ENCODE measurements at places on chromosomes 16 and 17. TPM values are rescaled to one million over a fixed set of nuclear protein-coding genes. Genes with fewer than 3 reads are reported as not detected.

The CDRT15 gene
- not detected for polyA plus RNA-seq

The UQCRC2 gene
- 155 TPM for polyA plus RNA-seq

The SPNS2 gene
- polyA plus RNA-seq = not detected

The C16orf46 gene
- polyA plus RNA-seq = 1.2 TPM

The ELMO3 gene
- polyA plus RNA-seq = 3.1 TPM

The CNTNAP1 gene
- 74.3 TPM for polyA plus RNA-seq

The EVPLL gene
- polyA plus RNA-seq = not detected

The SALL1 gene
- not detected for polyA plus RNA-seq

The SLC13A2 gene
- not detected for polyA plus RNA-seq

The EEF2K gene
- polyA plus RNA-seq = 8.0 TPM

The KRTAP9-1 gene
- not detected for polyA plus RNA-seq

The NKD1 gene
- 0.13 TPM for polyA plus RNA-seq

The KRTAP9-3 gene
- not detected for polyA plus RNA-seq

The TERB1 gene
- 0.08 TPM for polyA plus RNA-seq

The NOS2 gene
- not detected for polyA plus RNA-seq

The RNF43 gene
- not detected for polyA plus RNA-seq
